Renal cortical epithelial cell (primary cell): ENCODE measurements at places on chromosomes 1 and 21. TPM values are rescaled to one million over a fixed set of nuclear protein-coding genes. Genes with fewer than 3 reads are reported as not detected.
A peak's percentile ranks its signal among the peaks of the same experiment; 100 is the strongest.

The CRNN gene
- not detected in 2 replicates for total RNA-seq

DNA sequence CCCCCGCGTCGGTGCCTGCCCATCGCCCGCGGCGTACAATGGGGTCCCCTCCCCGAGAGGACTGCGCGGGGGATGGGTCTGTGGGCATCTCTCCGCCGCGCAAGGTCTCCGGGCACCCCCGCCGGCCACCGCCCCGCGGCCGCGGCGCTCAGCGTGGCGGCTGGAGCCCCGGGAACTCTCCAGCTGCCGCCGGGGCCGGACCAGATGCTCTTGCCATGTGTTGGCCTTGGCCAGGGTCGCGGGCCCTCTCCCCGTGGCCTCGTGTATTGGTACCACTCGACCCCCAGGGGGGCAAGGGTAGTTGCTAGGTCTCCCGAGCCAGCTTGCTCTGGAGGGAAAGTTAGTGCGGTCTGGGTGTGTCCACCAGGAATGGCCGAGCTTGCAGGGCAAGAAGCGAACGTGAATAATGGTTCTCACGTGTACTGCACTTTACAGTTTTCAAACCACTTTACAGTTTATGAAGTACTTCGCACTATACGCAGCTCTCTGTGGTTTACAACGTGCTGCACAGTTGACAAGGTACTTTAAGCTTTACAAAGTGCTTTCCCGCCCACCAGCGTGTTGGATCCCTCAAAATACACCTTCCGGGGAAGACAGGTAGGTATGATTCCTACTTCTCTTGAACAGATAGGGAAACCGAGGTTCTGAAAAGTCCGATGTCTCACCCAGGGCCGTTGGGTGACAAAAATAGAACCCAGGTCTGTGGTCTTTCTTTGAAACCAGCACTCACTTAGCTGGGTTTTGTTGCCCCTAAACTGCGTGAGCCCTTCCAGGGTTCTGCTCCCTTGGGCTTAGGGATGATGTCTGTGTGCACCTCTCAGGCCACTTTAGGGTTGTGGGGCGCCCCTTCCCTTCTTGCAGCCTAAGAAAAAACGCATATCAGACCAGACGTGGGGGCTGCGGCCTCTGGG lies 1.2 kb downstream of the EPHB2 start:
- peak; percentile 41 for DNase-seq

- DNase-seq: no peak
These were observed 13.8 kb downstream of the S100A7A start for GRCh38 chr1:153430166-153430553.

DNA sequence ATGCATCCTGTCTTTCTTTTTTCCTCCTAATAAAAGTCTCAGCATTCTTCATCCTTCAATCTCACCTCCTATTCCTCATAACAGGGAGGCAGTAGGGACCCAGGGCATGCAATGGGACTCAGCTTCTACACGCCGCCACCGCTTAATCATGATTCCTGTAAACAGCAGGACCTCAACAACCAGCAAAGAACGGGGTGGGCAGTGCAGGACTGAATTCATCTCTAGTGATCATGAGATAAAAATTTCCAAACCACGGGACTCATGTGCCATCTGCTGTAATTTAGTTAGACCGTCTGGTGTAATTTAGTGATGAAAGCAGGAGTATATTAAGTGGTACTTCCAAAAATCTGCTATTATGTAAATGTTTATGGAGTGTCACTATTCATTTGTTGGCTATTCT lies 5.4 kb downstream of the PRAMEF12 start:
- no peak for DNase-seq

The RAP1GAP gene
- total RNA-seq: 0.87 and 23.5 TPM in 2 replicates

- no peak for DNase-seq
These were observed 154.7 kb downstream of the PGBD5 start for GRCh38 chr1:230271300-230272035.

The CELA2B gene
- not detected in 2 replicates for total RNA-seq

The PTPN7 gene
- not detected in 2 replicates for total RNA-seq

The TCEANC2 gene
- total RNA-seq: 2.1 and 5.3 TPM in 2 replicates

GRCh38 chr1:91732291-91733107 lies 153.5 kb downstream of the TGFBR3 start:
- peak; percentile 97 for DNase-seq
